ENCODE measurements at places on chromosomes 13 and 19.

DNA sequence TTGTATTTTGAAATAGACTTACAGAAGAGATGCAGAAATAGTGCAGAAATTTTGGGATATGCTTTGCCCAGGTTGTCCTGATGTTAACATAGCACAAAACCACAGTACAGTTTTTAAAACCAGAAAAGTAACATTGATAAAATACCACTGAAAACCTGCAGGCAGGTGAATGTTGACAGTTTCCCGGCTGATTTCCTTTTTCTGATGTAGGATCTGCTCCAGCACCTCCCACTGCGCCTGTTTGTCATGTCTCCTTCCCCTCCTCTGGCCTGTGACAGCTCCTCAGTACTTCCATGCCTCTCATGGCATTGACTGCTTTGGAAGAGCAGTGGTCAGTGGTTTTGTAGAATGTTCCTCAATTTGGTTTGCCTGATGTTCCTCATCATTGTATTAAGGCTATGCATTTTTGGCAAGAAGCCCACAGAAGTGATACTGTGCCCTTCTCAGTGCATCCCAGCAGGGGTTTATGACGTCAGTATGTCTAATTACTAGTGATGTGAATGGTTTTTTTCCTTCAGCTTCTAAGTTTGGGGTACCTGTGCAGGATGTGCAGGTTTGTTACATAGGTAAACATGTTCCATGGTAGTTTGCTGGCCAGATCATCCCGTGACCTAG, 31.0 kb downstream of the TDRD12 start:
- no peak for DNase-seq

DNA sequence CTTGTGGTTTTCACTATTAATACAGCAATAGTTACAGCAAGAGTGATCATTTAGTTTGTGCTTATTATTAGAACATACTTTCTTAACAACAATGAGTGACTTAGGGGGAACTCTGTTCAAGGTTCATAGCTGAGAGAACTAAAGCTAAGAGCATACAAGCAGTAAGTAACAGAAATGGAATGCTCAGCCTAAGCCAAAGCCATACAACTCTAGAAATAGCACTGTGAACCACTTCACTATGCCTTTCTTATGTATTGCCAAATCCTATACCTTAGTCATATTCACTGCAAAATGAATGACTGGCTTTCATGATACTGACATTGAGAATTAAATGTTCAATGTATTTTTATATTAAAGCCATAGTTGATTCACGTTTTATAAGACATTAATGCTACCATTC, 599.7 kb upstream of the SLITRK1 start:
- DNase-seq: no peak

GRCh38 chr19:17184371-17184841, 30.8 kb upstream of the USE1 start:
- DNase-seq: no peak

- no peak for DNase-seq
Observed at GRCh38 chr13:29959086-29959485, 108.7 kb upstream of the UBL3 start.

- DNase-seq: no peak
Observed at GRCh38 chr13:31051999-31052398, 109.7 kb downstream of the HSPH1 start.

DNA sequence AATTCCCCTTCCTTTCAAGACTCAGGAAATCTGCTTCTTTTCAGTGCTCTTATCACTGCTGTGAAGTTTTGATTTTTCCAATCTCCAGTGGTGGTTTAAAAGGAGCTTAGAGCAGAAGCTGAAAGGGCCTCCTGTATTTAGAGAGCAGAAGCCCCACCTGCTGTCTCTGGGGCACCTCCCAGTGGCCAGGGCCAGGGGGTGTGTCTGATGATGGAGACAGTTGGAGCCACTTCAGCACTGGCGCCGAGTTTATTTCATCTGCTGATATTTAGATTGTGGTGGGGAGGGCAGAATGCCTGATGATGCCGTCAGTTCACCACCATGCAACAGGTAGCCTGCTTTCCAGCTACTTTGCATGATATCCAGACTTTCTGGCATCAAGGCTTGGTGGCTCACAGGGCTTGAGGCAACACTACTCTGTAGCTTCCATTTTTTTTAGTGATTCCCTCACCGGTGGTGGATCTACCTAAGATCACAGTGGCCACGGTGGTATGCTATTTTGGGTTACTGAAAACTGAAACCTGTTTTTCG, 371.9 kb downstream of the KCNRG start:
- DNase-seq: peak; percentile 34

- DNase-seq: no peak
Observed at GRCh38 chr13:102138635-102139190, 263.1 kb downstream of the FGF14 start.

- DNase-seq: no peak
Observed at GRCh38 chr13:109844396-109844795, 58.0 kb upstream of the IRS2 start.

- DNase-seq: no peak
Observed at GRCh38 chr19:55256562-55257460, 2.0 kb downstream of the PPP6R1 start.

GRCh38 chr19:4337906-4338440, 654 bp downstream of the STAP2 start:
- DNase-seq: no peak

GRCh38 chr19:48466561-48467325, 2.4 kb upstream of the CYTH2 start:
- DNase-seq: no peak

DNA sequence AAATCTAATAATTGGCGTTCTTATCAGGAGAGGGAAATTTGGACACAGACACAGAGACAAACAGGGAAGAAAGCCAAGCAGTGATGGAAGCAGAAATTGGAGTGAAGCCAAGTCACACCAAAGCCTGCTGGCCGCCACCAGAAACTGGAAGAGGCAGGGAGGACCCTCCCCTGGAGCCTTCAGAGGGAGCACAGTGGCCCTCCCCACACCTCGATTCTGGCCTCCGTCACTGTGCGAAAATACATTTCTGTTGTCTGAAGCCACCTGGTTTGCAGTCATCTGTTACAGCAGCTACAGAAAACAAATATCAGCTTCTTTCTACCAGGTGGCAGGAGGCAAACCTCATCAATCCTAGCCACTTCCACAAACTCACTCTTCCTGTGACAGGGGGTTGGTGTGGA, 8.3 kb upstream of the TLE6 start:
- peak; percentile 88 for DNase-seq

DNA sequence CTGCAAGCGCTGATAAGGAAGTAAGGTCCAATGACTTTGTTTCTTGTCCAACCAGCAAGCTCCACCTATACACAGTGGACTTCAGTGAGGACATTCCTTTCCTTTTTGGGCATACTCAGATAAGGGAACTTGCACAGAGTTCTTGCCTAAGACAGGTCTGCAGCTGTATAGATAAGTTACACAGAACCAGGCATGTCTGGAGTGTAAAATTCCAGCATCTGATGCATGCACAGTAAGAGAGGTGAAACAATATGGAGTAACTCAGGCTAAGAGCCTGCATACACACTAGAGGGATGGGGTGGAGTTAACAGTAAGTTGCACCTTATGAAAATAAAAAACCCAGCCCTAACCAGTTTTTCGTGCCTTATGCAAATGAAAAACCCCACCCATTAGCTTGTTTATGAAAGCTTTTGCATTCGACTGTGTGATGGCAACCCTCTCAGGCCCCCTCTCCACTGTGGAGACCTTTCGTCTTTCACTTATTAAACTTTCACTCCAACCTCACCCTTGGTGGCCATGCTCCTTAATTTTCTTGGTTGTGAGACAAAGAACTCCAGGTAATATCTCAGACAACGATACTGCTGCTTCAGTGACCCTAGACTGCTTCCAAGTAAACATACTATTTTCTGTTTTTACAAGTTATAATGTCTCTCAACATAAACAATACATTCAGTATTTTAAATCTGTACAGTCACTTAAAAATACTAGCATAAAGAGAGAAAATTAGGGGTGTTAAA, 2859.0 kb upstream of the PCDH20 start:
- no peak for DNase-seq

GRCh38 chr13:31236211-31236786, 36.5 kb downstream of the B3GLCT start:
- DNase-seq: no peak

DNA sequence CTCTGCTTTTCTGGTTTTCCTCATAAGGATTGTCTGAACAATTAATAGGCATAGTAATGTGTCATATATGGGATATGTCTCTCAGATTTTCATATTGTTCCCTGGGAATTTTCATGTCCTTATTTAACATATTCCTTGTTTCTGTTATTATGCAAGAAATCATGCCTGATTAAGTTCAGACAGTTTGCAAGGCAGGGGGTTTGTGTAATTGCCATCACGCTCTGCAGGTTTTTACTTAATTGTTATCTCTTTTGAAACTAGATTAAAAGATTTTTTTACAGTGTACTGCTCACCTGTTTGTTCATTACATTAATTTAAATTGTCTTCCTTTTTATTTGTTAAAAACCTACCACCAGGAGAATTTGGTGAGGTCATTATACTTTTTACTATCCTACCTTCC, 1253.2 kb upstream of the PRR20A start:
- no peak for DNase-seq

- DNase-seq: no peak
Observed at GRCh38 chr13:22776394-22777186, 404.2 kb upstream of the SGCG start.

- no peak for DNase-seq
Observed at GRCh38 chr13:80499536-80500290, 158.8 kb upstream of the SPRY2 start.

DNA sequence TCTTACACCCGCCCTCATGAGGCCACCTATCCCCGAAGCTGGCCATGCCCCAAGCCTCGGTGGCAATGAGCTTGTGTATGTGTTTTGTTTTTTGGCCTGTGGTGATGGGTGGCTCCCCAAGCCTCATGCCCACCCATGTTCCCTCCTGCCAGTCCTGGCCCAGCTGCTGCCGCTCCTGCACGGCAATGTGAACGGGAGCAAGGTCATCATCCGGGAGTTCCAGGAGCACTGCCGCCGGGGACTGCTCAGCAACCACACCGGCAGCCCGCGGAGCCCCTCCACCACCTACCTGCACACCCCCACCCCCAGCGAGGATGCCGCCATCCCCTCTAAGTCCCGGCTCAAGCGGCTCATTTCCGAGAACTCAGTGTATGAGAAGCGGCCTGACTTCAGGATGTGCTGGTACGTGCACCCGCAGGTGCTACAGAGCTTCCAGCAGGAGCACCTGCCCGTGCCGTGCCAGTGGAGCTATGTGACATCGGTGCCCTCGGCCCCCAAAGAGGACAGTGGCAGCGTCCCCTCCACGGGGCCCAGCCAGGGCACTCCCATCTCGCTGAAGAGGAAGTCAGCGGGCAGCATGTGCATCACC, 24.6 kb downstream of the UBXN6 start:
- DNase-seq: no peak

DNA sequence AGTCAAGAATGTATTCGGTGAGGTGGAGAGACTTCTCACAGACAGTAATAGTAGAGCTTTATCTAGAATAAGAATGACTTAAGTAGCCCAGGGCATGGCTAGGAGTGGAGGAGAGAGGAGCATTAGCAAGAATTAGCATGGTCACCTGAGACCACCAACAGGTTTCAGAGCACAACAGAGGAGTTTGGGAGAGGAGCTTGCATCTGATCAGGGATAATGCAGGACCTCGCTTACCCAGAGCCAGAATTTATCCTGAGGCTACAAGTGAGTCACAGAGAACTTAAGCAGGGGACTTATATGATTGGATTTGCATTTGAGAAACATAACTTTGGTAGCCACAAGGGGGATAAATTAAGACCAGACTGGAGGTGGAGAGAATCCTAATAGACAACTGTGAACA, 102.1 kb upstream of the FNDC3A start:
- DNase-seq: no peak

DNA sequence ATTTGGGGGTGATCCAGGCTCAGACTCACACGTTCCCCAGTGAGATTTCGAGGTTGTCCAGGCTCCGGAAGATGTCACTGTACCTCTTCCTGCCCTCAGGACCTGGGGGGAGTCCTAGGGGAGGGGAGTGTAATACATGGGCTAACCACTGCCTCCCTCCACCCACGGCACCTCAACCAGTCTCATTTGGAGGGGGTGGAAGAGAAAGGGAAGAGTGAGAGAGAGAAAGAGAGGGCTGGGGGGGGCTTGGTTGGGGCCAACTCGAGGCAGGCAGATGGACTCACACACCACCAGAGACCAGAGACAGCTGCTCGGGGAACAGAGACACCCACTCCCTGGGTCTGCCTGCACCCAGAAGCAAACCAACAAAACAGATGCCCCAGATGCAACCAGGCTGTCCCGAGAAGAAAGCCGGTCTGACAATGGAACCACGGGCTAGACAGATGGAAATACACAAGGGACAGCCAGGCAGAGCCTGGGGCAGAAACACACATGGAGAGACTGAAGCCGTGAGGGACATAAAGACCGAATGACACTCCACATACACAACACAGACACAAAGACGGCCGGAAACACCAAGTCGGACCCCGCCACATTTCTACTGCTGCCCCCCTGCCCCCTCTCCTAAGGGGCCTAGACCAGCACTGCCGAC, 825 bp downstream of the GMIP start:
- DNase-seq: no peak

DNA sequence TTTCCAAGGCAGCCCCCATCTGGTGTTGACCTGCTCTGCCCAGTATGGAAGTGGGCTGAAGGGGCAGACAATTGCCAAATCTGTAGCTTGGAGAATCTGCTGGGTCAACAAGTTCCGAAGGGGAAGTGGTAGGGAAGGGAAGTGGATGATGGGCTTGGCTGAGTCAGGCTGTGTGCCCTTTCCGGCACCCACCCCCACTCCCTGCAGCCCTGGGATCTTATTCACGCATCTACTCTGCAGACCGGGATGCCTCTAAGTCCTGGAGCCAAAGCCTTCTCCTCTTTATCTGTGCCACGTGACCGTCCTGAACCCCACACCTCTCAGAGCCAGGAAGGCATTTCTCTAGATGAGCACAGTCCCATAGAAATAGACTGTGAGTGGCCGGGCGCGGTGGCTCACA, 7.5 kb upstream of the C5AR2 start:
- no peak for DNase-seq

DNA sequence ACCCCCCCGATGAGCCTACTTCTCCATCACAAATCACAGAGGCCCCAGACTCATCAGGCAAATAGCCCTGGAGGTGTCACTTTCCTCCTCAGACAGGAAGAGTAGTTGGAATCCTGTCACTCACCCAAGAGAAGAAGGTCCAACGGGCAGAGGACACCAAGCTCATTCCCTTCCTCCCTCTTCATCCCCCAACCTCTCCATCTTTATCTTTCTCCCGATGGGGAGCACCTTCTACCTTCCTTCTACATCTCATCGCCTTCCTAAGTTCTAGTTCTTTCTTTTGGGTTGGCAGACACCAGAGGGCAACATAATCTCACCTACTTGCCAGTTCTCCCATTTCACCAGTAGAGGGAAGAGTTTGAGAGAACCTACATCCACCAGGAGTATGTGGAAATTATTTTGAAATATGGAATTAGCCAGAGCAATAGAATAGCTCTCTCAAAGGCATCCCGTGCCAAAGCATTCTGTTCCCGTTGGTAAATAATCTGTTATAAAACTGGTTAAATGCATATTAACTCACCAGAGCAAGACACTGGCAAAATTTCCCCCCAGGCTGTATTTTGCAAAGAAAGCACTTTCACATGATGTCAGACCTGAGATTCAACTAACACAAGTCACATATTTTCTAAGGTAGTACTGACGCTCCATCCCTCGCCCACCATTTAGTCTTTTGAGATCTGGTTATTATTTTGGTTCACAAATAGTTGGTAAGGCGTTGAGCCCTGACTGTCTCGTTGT, 55.0 kb downstream of the ZIC5 start:
- peak; percentile 19 for DNase-seq
